ENCODE measurements at places on chromosomes 3 and 15.

- DNase-seq: no peak
These were observed at the start of gene FAM174B for GRCh38 chr15:92655178-92655995. Gene FAM174B, minus strand, starts transcription at chr15:92655775.

- DNase-seq: no peak
These were observed at the start of gene SLC7A14 for GRCh38 chr3:170585937-170586310. Gene SLC7A14, minus strand, starts transcription at chr3:170586075. Its CDS starts 59,139 bp downstream, at chr3:170526936.

- DNase-seq: no peak
These were observed 14.3 kb downstream of the TPRG1 start for GRCh38 chr3:189186101-189186500.

DNA sequence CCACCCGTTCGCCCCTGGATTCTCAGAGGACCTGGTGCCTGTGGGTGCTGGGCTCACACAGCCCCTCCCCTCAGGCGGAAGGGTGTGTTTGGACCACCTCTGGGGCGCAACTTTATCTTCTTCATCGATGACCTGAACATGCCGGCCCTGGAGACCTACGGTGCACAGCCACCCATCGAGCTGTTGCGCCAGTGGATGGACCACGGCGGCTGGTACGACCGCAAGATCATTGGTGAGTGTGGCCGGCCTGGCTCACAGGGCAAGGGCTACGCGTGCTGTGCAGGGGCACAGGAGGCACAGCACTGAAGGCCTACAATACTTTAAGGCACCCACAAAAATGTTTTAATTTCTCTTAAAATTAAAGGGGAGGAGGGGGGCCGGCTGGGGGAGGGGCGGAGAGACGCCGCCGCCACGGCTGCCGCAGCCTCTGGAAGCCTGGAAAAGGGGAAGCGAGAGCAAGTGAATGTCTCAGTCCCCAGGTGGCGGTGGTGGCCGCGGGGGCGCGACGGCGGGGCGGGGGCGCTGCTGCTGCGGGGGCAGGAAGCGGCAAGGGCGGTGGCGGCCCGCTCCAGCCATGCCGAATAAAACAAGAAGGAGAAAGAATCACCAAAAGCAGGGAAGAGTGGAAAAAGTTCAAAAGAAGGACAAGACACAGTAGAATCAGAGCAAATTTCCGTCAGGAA lies 56.8 kb downstream of the DNAH1 start:
- no peak for DNase-seq

DNA sequence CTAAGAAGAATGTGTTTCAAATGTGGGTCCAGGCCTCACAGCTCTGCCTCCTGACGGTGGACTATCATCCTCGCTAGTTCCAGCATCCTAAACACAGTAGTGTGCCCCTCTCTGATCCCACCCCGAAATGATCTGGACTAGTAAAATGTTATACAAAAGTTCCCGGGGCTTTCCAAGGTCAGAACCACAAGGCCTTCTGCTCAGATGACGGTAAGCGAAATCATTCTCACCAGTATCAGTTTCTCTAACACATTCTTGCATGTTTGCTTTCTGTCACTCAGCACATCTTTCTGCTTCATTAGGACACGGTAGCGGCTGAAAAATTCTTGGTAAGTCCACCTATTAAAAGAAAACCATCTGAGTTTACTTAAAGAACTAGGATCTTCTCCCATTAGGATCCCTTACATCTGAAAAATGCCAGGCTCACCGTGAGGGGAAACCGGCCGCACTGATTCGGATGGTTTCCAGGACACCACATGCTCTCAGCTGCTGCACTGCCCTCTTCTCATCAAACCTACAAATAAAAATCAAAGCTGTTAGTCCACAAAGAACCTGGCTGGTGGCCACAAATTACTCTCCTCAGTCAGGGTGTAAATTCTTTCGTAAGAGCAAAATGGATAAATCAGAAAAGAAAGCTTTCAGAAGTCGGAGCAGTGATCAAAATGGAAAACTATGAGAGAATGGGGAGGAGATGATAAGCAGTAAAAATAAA lies 83.9 kb upstream of the MYO5C start:
- DNase-seq: peak; percentile 3

GRCh38 chr15:88342666-88343065 lies 86.1 kb upstream of the NTRK3 start:
- no peak for DNase-seq

GRCh38 chr15:84886211-84886983 lies 1.9 kb downstream of the SLC28A1 start:
- DNase-seq: no peak

DNA sequence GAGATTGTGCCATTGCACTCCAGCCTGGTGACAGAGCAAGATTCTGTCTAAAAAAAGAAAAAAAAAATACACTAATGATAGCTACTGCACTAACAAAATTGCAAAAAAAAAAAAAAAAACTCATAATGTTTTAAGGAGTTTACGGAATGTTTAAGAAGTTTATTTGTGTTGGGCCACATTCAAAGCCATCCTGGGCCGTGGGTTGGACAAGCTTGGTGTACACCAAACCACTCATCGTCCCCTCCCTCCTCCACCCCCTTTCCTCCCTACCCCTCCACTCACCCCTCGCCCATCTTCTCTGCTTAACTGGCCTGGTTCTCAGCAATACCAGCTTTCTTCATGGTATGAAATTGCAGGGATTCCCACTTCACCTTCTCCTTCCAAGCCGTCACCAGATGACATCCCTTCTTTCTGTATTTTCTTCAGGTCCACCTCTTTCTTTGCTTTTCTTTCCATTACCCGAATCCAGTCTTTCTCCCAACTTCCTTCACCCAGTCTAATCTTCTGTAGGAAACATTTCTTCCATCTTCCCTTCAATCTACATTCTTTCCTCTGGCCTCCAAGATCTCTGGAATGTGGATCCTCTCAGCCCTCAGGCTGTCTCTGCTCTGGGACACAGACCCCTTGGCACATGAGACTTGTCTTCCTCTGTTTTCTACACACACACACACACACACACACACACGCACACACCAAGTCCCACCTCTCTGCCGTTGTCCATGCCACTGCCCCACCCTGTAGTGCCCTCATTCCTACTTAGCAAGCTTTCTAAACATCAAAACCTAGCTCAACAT lies 3.5 kb upstream of the MESP1 start:
- no peak for DNase-seq

GRCh38 chr3:133863911-133864310 lies 31.8 kb downstream of the RAB6B start:
- no peak for DNase-seq

DNA sequence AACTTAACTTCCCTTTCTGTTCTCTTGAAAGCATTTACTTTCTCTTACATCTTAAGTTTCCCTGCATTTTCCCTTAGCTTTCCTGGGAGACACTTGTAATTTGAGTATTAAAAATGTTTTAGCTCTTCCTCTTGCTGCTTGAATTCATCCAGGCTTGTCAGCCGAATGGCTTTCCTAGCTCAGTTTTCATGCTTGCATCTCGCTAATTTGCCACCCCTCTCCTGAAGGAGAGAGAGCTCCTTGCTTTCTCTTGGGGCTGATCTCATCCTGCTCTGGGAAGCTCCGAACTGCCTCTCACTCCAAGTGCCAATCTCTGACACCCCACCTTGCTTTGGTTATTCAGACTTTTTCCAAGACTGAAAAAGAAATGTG lies 374.6 kb upstream of the TBL1XR1 start:
- no peak for DNase-seq

GRCh38 chr15:22918056-22918455 lies 62.1 kb downstream of the CYFIP1 start:
- no peak for DNase-seq

DNA sequence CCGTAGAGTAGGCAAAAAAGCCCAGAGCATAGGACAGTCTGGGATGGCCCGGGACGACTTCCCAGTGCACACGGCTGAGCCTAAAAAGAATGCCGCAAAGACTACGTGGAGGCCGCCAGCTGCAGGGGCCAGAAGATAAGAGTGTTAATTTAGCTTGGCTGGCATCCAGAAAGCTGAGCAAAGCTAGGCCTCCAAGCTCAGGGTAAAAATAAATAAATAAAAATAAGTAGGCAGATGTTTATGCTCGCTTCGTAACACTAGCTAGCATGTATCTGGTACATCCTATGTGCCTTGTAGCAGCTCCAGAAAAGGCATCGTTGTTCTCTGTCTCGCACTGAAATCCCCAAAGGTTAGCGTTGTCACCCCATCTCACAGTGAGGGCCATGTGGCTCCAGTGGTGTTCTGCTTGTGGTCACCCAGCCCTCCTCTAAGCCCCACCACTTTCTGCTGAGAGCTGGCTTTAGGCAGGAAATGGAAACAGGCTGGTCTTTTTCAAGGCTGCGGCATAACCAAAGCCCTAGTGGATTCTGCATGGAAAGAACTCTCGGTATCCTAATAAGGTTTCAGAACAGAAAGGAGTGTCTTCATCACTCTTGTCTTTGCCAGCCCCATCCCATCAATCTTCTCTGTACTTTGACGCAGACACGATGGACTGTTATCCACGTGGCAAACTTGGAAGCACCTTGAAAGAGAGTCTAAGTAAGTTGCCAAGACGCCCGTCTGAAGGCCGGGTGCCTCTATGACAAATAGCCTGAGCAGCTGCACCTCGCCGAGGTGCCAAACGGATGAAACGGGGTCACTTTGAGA lies 58.1 kb upstream of the MEF2A start:
- DNase-seq: no peak

DNA sequence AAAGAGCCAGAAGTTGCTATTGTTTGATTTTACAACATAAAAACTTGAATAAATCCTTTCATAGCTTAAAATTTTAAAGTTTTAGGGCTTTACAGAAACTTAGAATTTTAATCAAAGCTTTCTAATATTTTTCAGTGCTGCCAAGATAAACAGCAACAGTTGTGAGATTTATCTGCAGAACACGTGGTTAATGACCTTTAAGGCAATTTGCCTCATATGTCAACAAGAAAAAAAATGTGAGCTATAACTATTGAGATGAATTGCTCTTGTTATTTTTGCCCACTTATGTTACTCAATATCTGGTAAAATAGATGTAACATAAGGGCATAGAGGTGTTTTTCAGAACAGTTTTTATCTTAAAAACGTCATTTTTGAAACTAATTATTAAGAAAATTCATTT lies 96.7 kb upstream of the NECTIN3 start:
- no peak for DNase-seq

DNA sequence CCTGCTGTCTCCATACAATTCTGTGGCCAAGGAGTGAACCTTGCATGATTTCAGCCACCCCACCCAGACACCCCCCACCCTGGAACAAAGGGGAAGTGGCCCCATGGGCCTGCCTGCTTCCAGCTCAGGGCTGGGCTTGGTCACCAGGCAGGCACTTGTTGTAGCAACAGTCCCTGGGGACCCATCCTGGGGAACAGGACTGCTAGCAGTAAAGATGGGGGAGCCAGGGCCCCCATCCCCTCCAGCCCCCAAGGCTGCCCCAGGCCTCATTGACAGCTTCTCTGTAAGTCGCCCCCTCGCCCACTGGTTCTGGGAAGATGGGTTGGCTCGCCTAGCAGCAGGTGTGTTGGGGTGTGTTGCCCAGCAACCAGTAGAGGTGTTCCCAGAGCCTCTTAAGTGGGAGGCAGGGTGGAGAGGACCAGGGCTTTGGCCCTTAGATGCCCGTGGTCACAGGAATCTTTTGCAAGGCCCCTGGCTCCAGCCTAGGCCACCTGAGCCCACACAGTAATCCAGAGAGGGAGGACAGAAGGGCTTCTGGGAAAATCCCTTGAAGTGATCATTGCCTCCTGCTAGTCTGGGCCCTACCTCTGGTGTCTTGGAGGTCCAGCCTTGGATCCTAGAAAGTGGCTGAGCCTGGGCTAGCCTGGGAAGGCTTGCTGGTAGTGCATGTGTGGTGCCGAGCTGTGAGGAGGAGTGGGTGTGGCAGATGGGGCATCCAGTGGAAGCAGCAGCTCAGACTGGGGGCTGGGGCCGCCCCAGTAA lies 48.9 kb downstream of the CYP11A1 start:
- no peak for DNase-seq

- DNase-seq: no peak
These were observed 300.6 kb downstream of the VPS13C start for GRCh38 chr15:61759639-61760038.

DNA sequence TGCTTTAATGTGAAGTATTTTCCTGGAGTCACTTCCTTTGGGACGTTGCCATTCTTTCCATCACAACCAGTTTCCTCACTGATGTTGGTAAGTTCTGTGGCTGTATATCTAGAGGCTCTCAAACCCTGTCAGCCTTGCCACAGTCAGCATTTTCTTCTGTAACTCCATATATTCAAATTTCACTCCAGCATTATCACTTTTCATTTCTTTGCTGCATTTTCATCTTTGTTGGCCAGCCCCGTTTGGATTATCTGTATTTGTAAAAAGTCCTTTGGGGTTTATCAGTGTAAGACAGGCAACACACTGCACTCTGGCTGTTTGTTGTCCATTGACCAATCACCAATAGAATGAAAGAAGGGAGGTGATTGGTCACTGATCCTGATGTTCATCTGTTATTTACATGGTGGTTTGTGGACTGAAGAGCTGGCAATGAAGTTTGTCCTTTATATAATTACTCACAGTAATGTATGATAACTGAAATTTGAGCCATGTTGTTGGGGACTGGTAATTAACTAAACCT lies 20.3 kb downstream of the GMPS start:
- DNase-seq: no peak

DNA sequence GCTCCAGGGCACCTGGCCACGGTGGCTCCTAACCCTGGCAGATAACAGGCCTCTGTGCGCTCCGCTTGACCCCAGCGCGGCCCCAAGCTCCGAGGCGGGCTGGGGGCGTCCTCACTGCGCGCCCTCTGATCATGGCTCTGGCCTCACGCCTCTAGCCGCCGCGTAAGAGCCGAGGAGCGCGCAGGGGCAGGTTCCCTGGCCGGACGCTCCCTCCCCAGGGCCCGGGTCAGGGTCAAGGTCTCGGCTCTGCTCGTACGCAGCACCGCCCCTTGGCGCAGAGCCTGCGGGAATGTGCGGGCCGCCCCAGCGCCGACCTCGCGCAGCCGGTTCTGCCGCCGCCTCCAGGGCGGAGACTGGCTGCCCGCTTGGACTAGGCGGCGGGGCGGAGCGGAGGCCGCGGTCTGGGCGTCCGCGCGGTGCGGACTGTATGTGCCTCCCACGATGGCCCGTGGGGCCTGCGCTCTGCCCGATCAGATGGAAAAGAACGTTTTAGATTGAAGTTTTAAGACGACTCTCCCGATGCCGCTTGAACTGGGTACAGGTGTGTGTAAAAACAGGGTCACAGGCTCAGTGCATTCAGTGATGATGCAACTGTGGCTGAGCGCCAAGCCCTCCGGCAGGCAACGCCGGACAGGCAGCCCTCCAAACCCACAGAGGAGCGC lies 40.8 kb downstream of the CHST14 start:
- no peak for DNase-seq

DNA sequence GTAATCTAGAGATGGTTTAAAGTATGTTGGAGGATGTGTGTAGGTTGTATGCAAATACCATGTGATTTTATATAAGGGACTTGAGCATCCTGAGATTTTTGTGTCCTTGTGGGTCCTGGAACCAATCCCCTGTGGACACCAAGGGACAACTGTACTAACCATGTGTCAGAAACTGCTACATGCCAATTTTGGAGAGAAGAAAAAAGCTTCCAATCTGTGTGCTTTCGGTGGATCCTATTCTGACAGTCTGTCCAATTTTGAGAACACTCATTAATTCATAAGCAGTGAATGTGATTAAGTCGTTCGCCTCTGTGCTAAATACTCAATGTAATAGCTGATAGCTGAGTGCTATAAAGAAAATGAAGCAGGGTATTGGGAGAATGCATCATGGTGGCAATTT lies 61.6 kb downstream of the RBM6 start:
- DNase-seq: no peak

Measured in stimulated activated CD4-positive, alpha-beta T cell treated with anti-CD3 and anti-CD28 coated beads, Interleukin-2, amount 100 ng/mL, for 48 hours (primary cell).